ENCODE measurements at places on chromosomes 4 and X.

GRCh38 chrX:129585691-129586090 lies 45.6 kb downstream of the OCRL start:
- no peak for DNase-seq

- no peak for DNase-seq
These were observed 374.2 kb downstream of the SH2D1A start for GRCh38 chrX:124720532-124720931.

DNA sequence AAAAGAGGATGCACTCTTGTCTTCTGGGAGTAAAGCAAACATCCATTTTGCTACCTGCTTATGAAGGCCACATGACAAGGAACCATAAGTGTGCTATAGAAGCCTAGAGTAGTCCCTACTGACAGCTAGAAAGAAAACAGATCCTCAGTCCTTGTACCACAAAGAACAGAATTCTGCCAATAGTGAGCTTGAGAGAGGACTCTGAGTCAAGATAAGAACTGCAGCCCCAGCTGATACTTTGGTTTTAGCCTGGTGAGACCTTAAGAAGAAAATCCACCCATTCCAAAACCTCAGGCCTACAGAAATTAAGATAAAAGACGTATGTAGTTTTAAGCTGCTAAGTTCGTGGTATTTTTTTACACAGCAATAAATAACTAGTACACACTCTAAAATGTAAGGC lies 914.6 kb downstream of the PCDH19 start:
- no peak for DNase-seq

GRCh38 chr4:1716065-1716945 lies 4.2 kb upstream of the SLBP start:
- no peak for DNase-seq

GRCh38 chr4:147709999-147710398 lies 21.9 kb upstream of the ARHGAP10 start:
- DNase-seq = no peak

DNA sequence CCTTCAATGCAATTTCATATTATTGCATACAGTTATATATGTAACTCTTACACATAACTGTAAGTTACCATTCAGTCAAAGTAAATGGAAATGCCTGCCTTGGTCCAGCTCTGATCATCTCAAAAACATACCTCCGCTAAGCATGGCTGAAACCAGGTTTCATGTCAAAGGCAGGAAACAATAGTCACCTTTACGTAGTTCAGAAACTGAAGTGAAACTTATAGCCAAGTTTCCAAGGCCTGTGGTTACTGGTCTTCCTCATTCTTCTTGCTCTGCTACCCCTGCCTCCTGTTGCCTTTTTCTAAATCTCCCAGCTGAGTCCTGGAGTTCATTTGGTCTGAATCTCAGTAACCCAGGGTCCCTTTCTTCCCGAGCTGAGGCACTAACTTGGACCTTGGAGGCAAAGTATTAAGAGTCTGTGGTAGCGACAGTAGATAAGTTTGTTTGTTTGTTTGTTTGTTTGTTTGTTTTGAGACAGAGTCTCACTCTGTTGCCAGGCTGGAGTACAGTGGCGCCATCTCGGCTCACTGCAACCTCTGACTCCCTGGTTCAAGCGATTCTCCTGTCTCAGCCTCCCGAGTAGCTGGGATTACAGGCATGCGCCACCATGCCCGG lies 30.8 kb downstream of the DAPP1 start:
- peak; percentile 50 for DNase-seq

DNA sequence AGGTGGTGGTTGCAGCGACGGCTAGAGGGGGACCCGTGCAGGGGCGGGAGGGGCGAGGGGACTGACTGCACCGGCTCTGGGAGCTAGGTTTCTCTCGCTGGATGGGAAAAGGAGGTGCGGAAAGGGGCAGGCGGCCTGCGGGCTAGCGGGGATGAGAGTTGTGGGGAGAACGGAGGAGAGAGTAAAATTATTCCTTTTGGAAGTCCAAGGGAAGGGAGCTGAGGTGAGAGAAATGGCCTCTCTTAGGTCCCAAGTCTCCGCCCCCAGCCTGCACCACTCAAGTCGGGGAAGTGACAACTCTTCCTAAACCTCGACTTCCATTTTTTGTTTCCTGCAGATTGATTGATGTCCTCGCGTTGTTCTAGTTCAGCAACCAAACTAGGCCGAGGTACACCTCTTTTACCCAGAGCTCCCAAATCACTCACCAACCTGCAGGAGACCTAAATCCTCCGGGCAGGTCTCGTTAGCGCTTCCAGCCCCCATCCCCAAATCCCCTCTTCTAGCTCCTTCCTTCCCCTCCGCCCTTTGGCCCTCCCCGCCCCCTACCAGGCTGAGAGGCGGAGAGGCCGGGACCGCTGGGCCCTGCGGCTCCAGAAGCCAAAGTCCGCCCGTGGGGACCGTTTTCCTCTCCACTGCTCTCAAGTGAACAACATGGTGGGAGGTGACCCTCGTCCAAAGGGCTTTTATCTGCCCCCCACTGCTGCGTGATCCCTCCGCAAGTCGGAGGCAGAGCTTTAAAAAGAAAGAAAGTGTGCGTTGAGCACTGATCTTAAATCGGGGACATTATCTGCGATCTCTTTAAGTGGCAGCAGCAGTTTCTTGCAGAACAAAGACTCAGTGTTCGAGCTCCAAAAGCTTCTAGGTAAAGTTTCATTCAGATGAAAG lies 7.3 kb downstream of the PITX2 start:
- no peak for DNase-seq

GRCh38 chrX:16587836-16588235 lies 62.1 kb upstream of the S100G start:
- DNase-seq = no peak

DNA sequence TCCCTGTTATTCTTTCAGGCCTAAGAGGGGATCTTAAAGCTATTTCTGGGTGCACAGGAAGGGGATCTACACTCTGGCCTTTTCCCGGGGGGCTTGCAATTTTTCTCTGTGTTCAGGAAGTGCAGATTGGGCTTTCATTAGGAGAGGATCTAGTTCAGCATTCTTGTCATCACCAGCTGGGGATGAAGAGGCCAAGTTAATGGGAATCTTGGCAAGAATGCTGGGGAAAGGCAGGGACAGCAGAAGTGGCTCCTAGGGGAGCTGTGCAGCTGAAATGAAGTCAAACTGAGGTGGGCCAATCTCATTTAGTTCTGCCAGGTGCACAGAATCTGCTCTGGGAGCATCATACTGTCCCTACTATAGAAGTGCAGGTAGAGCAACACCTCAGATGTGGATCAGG lies 40.9 kb upstream of the ESX1 start:
- no peak for DNase-seq

DNA sequence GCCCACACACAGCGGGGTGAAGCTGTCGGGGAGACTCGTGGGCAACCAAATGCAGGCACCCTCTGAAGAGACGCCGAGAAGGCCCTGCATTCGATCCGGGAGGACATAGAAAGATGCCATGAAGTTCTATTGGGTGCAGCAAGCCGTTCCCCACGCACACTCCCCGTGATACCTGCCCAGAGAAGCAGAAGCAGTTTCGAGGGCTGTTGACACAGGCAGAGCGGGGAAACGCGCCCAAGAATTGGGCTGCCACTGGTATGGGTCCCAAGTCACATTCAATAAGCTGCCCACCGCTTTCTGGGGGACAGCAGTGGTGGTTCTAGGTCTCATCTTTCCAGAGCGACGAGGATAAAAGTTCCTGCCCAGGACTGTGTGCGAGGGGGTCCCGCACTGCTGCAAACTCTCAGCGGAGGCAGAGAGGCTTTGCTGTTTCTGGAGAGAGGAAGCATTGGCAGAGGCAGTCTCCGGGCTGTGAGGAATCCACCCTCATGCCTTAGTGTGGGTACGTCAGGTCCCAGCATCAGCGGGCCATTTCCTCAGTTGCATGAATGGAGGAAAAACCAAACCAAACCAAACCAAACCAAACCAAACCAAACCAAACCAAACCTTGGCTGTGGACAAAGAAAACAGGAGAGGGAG lies 10.1 kb downstream of the PITX2 start:
- no peak for DNase-seq

- DNase-seq = peak; percentile 76
These were observed 190.8 kb downstream of the TSPAN5 start for GRCh38 chr4:98467627-98468072.

- DNase-seq = no peak
These were observed 113.1 kb downstream of the STK32B start for GRCh38 chr4:5164221-5164912.

DNA sequence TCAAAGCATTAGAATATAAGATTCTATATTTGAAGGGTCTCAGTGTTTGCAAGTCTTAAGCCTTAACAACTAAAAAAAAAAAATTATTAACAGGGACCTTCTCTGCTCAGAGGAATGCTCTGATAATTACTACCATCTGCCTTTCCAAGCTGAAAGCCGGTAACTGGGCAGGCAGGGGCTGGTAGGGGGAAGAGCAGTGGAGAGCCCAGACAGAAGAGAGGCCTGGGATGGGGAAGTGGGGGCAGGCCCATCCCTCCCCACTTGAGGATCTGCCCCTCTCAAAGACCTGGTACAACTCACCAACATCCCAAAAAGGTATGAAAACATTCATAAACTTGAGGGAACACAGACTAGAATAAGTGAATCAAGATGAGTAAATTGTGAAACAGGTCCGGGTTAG lies 113.9 kb downstream of the QDPR start:
- DNase-seq = no peak

- no peak for DNase-seq
These were observed 27.6 kb downstream of the CYLC1 start for GRCh38 chrX:83888585-83888984.

GRCh38 chr4:116143198-116143597 lies 942.2 kb downstream of the TRAM1L1 start:
- no peak for DNase-seq

- no peak for DNase-seq
These were observed 111.7 kb downstream of the SNCA start for GRCh38 chr4:89725268-89725667.

DNA sequence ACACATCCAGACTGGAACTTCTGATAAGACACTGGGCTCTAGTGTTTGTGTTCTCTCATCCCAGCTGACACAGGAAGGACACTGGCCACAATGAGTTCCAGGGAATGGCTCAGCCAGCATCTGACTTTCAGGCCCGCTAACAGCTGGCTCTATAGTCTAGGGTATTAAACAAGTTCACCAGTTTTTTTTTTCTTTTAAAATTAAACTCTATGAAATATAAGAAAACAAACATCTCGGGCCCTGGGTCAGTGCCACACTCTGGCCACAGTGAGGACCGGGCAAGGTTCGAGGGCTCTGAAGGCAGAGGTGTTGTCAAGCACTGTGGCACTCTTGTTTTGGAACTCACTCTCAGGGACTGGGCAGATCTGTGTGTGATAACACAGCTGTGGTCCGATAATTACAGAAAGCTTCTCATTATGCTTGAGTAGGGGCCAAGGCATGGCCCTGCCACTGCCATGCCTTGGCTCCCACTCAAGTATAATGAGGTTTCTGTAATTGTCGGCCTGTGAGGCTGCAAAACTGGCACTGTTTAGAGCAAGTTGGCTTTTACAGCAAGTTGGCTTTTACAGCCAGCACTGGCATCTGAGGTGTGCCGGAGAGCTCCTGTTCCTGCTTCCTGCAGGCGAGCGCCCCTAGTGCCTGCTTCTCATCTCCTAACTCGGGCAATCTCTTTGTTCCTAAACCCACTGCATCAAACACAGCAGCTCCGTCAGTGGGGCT lies 62.8 kb downstream of the PPP1R2C start:
- no peak for DNase-seq

GRCh38 chr4:40224432-40224831 lies 27.6 kb downstream of the RHOH start:
- DNase-seq = no peak

- no peak for DNase-seq
These were observed 43.4 kb upstream of the OGT start for GRCh38 chrX:71489540-71489939.

DNA sequence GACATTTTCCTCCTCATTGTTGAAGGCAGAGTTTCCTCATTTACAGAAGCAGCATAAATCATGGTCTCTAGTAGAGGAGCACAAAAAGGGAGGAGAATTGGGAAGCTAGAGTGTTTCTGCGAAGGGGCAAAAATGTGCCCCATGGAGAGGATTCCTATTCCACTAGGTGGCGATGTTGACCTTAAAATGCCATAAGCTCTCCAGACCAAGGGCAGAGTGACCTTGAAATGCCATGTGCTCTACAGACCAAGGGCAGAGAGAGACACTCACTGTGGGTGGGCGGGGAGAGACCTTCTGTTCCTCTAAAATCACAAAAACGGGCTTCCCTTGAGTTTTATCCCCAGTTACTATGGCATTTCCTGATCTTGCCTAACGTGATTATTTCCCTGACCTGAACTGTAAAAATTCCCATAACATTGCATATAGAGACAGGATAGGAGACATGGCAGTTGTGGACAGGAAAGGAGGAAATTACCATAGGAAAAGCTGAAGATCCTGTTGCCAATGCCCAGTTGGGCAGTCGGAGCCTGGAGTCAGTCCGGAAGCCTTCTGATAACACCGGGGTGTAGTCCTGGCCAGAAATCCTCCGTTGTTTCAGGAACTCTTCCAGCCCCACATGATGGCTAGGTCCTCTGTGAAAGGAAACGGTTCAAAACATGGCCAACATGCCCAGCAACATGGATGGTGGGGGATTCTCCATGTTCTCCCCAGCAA lies 567.7 kb downstream of the MAGEB5 start:
- no peak for DNase-seq

DNA sequence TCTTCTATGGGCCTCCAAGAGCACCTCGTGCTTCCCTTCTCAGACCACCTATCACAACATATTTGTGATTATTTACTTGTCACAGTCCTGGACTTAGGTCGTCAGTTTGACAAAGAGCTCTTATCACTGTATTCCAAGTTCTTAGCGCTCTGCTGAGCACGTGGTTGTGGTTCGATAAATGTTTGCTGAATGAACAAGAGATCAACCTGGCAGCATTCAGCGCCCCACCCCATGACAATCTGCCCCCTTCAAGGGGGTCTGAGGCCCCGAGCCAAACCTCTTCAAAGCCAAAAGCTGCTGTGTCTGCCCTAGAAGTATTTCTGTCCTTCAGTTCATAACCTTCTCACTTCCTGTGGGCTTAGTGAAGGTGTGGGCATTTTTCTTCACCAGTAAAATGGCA lies 15.0 kb downstream of the RPS4X start:
- no peak for DNase-seq

DNA sequence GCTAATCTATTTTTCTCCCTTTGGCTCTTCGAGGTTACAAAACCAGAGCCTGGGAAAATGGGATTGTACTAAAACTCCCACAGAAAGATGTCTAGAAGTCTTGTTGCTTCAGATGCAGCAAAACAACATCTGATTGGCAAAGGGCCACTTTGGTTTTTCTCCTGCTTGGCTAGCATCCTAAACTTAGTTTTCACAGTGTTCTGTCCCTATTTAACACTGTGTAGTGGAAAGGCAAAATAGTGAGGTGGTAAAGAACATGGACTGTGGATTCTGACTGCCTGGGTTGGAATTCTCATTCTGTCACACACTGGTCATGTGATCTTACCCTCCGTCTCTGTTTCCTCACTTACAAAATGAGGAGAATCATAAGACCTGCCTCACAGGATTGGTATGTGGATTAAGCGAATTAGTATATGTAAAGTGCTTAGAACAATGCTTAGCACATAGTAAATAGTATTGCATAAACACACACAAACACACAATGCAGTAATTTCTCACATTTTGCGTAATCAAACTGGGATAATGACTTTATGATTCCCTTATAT lies 23.5 kb downstream of the TIGD2 start:
- no peak for DNase-seq
